ENCODE measurements at places on chromosomes 2 and 18.

GRCh38 chr2:20476950-20477349 lies 30.1 kb downstream of the RHOB start:
- no peak for DNase-seq

GRCh38 chr2:126900646-126901319 lies 2.1 kb downstream of the TEX51 start:
- DNase-seq: no peak

- no peak for DNase-seq
Measured at GRCh38 chr18:42365591-42365990, 410.6 kb downstream of the PIK3C3 start.

- DNase-seq: no peak
Measured at GRCh38 chr2:117859924-117860647, 45.6 kb downstream of the DDX18 start.

- DNase-seq: no peak
Measured at GRCh38 chr2:64196963-64197362, 52.7 kb upstream of the PELI1 start.

- DNase-seq: no peak
Measured at GRCh38 chr2:96524482-96525210, 11.9 kb upstream of the ARID5A start.

- DNase-seq: no peak
Measured at GRCh38 chr2:210003359-210003758, 921 bp downstream of the RPE start.

DNA sequence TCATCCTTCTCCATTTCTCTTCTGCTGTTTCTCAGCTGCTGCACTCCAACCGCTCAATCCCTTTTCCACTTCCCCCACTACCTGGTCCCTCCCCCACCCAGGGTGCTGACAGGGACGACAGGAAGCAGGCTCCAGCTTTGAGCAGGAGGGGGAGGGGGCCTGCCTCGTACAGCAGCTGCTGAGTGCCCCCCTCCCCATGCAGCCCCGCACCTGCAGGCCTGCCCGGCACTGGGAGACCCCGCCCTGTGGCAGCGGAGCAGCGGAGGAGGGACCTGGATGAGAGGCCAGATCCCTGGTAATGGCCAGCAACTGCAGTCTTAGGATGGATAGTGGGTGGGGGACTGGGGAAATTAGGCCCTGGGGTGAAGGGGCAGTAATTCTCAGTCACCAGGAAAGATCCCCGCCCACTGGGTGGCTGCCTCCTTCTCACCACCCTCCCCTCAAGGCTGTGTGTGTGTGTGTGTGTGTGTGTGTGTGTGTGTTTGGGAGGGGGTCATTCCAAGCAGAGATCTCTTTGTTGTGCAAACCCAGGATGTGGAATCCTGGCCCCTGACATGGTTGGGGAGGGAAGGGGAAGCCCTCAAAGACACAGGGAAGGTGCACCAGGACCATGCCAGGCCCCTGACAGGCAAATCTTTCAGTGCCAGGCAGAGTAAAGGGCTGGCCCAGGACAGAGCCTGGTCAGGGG lies 6.8 kb upstream of the CRYBA2 start:
- no peak for DNase-seq

GRCh38 chr2:232438951-232439757 lies 16.8 kb upstream of the ALPI start:
- DNase-seq: peak; percentile 18
